Posterior cingulate gyrus (tissue), 11 donors: ENCODE measurements at places on chromosomes 12 and 14.

DNA sequence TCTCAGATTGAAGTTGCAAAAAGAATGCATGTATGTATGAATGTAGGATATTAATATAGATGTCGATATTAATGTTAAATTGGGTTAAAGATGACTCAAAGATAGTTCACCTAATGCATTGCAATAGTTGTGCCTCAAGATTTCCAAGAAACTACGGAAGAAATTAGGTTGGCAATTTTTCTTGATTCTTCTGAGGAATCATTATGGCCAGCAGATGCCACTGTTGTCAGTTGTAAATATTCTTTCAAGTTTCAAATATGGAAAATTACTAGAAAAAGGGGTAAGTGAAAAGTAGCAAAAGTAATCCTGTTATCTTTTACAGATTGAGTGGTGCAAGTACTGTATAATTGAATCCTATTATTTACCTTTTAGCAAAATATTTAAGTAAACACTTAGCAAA is 202.1 kb downstream of the ADAMTS20 start:
- no peak for DNase-seq

DNA sequence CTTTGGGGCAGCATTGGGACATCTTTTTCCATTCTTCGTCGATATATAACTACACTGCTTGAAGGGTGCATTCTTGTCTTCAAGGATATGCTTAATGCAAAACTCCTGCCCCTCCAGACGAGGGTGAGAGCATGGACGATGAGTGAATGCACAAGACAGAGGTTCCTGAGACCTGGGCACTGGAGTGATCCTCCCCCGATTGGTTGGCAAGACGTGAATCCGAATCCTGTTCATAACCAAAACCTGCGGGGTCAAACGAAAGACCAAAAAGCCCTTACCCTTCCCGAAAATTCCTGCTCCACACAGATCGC is 684 bp downstream of the KANSL2 start:
- DNase-seq, result no peak

DNA sequence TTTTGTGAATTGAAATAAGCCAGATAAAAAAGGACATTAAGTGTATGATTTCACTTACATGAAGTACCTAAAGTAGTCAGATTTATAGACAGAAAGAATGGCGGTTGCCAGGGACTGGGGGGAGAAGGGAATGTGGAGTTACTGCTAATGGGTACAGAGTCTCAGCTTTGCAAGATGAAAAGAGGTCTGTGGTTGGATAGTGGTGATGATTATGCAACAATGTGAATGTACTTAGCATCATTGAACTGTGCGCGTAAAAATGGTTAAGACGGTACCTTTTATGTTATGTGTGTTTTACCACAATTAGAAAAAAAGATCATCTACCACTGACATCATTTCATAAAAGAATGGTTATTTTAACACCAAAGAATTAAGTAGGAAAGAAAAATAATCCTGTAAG is 35.9 kb downstream of the RNFT2 start:
- DNase-seq, result no peak

GRCh38 chr14:35986219-35986573 is 160.1 kb downstream of the BRMS1L start:
- DNase-seq, result no peak

DNA sequence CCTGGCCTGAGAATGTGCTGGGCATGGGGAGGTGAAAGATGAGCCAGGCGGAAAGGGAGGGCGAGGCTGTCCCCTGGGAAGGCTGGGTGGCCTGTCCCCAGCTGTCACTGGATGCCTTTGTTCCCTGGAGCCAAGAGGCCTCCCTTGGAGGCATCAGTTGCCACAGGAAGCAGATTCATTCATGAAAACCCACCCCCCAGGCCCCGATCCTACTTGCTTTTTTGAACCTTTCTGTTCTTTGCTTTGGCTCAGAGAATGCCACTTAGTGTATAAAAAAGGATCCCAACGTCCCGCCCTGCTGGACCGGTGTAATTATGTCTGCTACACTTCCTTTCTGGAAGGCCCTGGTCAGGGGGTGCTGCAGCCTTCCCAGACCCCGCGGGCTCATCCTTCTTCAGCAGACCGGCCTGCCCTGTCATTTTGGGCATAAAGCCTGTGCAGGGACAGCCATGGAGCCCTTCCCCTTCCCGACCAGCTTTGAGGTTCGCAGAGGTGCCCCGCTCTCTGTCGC is 220.2 kb downstream of the SLC41A2 start:
- DNase-seq, result no peak

- DNase-seq, result no peak
Measured at GRCh38 chr12:125981610-125982253, 916.5 kb downstream of the AACS start.

GRCh38 chr12:47714826-47715386 is 9.1 kb upstream of the RPAP3 start:
- no peak for DNase-seq

- DNase-seq, result no peak
Measured at GRCh38 chr14:75711105-75711795, 50.2 kb downstream of the TTLL5 start.

DNA sequence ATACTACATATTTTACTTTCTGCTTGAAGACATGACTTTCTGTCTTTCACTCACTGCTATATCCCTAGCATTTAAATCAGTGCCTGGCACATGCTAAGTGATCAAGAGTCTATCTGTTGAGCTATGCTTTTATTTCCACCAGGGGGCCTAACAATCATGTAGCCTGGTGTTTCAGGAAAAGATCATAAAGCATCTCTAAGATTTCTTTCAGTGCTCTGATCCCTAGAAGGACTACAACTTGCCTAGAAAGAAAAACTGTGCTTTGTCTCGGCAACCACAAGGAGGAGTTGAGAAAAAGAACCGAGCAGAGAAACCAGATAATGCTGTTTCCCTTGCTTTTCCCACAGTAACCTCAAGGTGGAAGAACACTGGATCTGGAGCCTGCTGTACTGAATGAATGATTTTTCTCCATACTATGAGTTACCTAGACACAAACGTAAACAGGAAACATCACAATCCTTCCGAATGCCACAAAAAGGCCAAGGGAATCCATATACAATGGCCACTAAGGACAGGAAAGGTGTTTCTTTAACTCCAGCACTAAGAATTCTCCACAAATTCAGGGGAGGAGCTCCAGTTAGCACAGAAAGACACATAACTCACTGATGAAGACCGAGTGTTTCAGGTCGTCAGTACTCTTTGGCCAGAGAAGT is 1.2 kb downstream of the CRY1 start:
- no peak for DNase-seq

DNA sequence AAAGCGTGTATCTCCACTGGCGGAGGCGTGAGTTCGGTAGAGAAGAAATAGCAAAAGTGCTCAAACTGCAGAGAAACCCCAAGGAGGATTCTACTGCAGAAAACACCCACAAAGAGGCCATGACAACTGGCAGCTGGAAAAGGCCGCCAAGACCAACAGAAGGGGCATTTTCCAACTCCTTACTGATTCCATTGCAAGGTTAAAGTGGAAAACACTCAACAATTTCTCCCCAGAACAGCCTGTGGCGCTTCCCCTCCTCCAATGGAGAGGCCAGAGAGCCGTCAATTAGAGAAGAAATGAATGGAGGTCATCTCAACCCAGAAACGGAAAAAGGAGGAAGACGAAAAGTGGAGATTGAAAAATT is 618 bp upstream of the ANKRD52 start:
- DNase-seq, result no peak

- DNase-seq, result no peak
Measured at GRCh38 chr14:99807413-99808153, 14.4 kb downstream of the EML1 start.

DNA sequence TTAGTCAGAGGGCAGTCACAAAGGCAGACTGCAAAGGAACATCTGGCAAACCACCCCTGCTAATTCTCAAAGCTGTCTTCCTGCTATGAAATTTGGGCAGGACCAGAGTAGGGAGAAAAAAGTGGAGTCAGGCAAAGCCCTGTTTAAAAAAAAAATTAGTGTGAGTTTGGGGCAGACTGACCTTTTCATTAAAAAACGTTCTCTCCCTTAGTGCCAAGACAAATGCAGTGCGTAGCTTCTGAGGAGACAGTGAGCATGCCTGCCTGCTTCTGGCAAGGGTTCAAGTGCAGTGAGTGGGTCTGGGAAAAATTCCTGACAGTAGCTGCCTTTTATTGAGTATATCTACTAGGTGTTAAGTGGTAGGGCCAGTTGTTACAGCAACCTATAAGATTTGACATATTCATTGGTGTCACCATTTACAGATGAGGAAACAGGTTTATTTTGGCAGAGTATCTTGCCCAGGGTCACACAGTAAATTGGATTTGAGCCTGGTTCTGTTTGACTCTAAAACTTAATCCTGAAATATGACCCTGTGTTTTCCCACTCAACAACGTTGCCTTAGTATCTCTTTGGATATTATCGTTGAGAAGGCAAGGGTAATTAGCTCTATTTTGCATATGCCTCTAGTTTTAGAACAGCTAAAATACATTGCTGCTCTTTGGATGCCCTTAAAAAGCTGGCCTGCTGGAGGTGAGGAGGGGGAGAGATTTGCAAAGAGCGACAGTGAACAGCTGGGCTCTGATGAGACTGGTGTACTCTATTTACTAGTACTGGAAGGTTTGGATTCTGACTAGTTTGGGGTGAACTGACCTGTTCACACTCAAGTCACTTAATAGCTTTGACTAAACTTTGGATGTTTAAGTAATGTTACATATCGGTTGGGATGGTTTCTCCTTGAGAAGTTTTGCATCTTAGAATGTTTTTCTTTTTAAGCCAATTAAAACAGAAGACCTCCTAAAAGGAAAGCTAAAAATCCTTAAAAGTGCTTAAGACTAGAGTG is 72.8 kb downstream of the PAPOLA start:
- no peak for DNase-seq

DNA sequence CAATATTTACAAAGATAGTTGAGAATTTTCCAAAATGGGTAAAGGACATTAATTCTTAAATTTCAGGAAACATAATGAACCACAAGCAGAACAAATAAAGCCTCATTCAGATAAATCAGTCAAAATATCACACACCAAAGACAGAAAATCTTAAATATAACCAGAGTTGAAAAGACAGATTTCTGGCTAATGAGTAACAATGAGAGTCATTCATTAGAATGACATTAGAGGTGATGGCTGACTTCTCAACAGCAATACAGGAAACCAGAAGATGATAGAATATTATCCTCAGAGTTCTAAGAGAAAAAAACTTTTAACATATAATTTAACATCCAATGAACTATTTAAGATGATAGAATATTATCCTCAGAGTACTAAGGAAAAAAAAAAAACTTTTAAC is 124.2 kb downstream of the DENND5B start:
- no peak for DNase-seq
